ENCODE measurements at places on chromosomes 12 and 14.

DNA sequence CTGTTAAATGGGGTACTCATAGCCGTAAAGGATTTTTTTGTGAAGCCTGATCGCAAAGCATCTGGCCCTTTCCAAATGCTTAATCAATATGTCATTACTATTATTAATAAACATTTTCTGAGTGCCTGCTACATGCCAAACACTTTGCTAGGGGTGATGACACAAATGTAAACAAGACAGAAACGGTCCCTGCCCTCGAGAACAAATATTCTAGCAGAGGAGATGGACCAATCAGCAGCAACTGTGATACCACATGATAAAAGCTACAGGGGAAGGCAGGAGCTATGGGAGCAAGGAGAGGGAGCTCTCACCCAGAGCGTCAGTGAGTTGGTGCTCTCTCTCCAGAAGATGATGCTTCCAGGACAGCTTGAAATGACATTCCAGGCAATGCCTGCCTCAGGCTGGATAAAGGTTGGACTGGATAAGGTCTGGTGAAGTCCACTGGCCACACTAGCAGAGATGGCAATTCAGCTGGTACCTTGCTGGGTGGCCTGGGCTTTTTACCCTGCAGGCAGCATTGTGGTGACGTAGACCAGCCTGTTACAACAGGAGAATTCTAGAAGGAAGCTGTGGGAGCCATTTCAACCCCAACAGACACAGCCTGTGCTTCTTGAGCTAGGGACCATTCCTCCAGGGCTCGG lies 41.1 kb downstream of the ERH start:
- DNase-seq, result no peak

GRCh38 chr12:103392722-103393121 lies 103.0 kb downstream of the C12orf42 start:
- no peak for DNase-seq

DNA sequence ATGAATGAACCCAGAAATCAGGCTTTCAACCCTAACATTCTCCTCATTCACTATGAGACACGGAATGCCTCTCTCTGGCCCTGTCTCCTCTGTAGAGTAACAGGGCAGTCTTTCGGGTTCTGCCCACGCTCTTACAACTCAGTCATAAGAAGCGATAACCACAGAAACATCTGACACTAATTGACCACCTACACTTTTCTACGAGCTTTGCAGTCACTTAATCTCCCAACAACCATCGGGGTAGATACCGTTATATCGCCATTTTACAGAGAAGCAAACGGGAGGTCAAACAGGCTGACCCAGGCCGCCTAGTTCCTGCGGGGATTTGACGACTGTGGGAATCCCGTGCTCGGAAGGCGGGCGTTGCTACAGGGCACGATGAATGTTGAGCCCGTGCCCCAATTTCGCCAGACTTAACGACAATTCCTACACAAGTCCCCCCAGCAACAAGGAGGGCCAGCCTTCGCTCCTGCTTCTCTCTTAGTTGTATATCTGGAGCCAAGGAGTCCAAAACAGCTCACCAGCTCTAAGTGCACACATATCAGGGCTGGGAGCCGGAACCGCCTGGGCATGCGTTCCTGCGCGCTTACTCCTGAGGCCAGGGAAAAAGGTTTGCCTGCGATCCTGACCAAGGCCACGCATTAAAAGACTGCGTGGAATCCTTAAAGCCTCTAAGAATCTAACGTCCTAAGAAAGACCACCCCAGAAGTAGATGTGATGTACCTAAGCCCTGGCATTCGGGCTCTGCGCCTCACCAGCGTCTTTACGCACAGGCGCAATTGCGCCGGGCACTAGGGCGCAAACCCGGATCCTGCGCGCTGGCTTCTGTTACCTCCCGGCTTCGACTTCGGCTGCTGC lies 38.7 kb upstream of the TBX5 start:
- DNase-seq, result no peak

GRCh38 chr14:67698179-67698578 lies 2.6 kb upstream of the RDH11 start:
- DNase-seq, result no peak

DNA sequence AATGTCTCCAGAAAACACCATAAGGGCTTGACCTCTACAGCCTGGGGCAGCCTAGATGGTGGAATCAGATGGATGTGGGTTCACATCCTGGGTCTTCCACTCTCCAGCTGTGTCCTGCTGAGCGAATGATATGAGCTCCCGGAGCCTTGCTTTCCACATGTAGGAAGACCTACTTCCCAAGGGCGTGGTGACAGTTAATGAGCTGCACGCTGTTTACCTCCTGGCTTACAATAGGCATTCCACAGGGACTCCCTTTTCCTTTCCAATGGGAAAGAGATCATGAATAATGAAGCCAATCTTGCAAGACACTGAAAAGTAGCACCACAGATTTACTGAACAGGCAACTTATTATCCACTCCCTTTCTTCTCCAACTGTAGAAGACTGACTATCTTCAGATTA lies 46.1 kb downstream of the TMTC1 start:
- DNase-seq, result no peak

DNA sequence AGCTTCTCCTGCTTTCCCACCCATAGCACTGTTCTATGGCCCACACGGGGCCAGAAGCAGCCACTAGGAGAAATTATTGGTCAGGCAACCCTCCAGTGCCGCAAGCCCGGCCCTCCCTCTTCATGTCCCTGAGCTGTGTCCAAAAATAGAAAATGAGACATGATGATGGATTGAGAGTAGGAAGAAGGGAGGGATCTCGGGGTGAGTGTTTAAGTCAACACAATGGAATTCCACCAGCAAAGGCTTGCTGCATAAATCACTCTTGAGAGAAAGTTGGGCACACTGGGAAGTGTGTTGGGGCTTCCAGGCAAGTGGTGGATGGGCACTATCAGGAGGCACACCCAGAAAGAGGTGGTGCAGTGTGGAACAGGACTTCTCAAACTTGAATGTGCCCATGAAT lies 94.2 kb downstream of the LLPH start:
- no peak for DNase-seq

DNA sequence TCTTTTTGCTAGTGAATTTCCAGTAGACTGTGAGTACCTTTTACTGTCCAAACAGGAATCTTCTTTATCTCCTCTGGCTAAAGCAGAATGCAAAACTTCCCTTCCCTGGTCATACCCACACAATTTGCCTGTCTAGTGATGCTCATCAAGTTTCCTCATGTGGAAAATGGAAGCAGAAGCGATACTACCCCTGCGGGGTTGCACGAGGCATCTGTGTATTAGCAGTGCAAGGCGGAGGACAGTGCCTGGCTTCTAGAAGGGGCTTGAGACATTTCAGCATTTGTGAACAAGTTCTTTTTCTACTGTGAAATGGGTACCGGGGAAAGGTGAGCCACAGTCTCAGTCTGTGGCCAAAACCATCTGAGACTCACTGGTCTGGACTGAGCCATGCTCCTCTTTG lies 340.9 kb downstream of the AACS start:
- no peak for DNase-seq

GRCh38 chr14:101130861-101131260 lies 227.3 kb upstream of the RTL1 start:
- DNase-seq, result no peak

GRCh38 chr14:26286081-26286912 lies 311.5 kb downstream of the NOVA1 start:
- DNase-seq, result no peak

- DNase-seq, result no peak
Measured at GRCh38 chr12:12616512-12617310, 5.0 kb downstream of the CREBL2 start.

- DNase-seq, result no peak
Measured at GRCh38 chr12:94623161-94623920, 27.0 kb downstream of the TMCC3 start.

DNA sequence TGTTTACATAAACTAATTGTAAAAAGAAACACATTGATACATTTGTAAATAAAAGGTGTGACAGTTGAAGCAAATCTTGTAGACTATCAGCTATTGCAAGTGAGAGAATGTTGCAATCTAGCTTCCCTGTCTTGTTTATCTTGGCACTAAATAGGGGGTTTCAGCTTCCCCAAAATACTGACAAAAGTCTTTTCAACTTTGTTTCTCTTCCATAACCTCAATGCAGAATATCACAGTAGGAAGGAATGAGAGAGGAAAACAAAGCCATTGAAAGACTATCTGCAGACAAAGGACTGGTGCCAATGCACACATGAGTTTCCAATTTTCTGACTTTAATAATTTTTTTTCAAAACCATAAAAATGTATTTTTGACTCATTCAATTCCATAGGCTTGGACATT lies 886.2 kb upstream of the MGAT4C start:
- DNase-seq, result no peak

GRCh38 chr12:103401421-103401820 lies 94.3 kb downstream of the C12orf42 start:
- no peak for DNase-seq

GRCh38 chr14:99320621-99321235 lies 48.7 kb upstream of the BCL11B start:
- DNase-seq, result no peak

GRCh38 chr12:46675736-46676135 lies 150.1 kb downstream of the SLC38A4 start:
- no peak for DNase-seq

DNA sequence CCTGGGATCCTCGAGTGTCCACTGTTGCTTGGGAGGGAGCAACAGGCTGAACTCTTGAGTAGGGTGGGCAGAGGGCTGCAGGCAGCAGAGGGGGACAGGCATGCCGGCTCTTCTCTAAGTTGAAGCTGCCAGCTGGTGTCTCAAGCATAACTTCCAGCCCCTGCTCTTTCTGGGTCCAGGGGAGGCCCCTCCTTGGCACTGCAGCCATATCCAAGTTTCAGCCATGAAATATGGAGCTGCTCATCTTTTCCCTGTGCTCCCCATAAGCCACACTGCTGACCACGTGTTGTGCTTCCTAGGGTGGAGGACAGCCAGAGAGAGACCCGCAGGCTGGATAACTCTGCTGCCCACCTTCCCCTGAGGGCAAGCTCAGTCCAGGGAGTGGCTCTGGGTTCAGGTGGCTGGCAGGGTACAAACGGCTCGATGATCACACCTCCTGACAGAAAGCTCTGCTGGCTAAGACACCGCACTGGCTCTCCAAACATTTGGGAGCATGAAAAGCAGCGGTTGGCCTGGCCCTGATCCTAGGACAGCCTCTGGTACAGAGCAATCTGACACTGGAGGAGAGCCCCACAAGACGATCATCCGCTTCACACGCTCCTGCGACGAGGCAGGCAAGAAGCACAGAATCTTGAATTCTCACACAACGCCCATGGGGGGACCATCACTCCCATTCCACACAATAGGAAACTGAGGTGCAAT lies 79.6 kb downstream of the PITPNM2 start:
- no peak for DNase-seq

DNA sequence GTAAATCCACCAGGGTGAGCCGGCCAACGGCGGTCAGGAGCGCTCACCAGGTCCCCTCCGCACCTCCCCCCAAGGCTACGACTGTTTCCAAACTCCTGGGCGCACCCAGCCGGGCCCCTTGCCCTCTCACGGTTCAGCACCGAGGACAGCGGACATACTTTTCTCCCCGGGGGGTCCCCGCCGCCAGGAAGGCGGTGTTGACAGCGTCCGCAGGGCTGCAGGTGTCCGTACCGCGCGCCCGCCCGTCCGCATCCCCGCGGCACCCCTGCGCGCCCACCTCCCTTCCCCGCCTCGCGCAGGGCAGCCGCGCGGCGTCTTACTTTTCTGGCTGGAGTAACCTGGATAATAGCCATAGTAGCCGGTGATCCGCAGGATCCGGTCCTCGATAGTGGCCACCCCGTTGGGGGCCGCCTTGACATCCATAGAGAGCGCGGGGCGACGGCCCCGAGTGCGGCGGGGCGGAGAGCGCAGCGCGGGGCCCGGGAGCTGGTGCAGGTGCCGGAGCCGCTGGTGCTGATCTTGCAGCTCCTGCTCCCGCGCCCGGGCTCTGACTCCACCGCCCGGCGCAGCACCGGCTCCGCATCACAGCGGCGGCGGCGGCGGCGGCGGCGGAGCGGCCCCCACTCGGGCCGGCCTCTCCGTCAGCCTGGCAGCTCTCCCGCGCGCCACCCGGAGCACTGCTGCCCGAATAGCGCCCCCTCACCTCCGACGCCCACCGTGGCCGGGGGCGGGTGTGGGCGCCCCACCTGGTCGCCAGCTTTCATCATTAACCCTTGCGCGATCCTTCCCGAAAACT lies at the start of gene SLC35F4:
Gene SLC35F4, minus strand, starts transcription at position 690 of the 796 bp plus-strand sequence.
- no peak for DNase-seq

GRCh38 chr14:93431036-93431670 lies 414 bp downstream of the UNC79 start:
- DNase-seq, result no peak

- no peak for DNase-seq
Measured at GRCh38 chr12:25958428-25959070, at the start of gene RASSF8. Gene RASSF8, plus strand, starts transcription at chr12:25958682. Its CDS starts 96,662 bp downstream, at chr12:26055344.

DNA sequence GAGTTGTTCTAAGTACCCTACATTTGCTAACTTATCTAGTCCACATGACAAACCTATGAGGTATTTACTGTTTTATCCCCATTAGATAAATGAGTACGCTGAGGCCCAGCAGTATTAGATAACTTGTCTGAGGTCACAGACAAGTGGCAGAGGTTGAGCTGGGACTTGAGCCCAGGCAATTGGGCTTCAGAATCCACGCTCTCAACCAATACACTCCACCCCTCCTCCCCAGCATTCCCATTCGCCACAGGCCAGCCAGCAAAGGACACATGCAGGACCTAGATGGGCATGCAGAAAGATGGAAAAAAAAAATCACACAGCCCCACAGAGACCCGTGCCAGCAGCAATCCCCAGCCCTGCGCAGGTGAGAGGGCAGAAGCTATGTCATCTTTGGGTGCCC lies 12.4 kb downstream of the HDAC7 start:
- no peak for DNase-seq

- DNase-seq, result no peak
Measured at GRCh38 chr14:35934499-35934898, 108.4 kb downstream of the BRMS1L start.

DNA sequence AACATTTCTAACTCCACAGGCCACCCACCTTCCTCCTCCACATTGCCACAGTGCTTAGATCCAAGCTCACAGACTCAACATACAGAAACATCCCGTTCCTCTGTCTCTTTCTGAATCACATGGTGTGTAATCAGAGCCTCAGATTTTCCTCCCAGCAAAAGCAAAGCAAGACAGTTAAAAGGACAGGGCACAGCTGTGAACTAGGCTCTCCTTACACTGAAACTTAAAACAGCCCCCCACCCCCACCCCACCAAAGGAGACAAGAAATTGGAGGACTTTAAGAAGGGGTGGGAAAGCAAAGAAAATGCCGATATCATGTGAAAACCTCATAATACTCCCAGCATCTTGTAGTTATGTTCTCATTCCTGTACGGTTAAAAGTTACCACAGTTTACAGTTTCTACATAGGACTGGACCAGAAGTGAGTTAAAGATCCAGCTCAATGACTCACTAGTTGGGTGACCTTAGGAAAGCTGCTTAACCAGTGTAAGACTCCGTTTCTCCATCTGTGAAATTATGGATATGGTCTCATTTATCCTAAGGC lies 4.8 kb downstream of the YBX3 start:
- DNase-seq, result no peak

GRCh38 chr14:81340201-81340600 lies 59.9 kb downstream of the STON2 start:
- no peak for DNase-seq

GRCh38 chr14:38253676-38254075 lies 2.2 kb downstream of the CLEC14A start:
- DNase-seq, result no peak

- DNase-seq, result no peak
Measured at GRCh38 chr14:103121846-103122584, 1.2 kb upstream of the TNFAIP2 start.
